Stimulated activated CD4-positive, alpha-beta T cell treated with anti-CD3 and anti-CD28 coated beads, Interleukin-12 subunit alpha, Interleukin-12 subunit beta, amount 100 ng/mL, for 24 hours (primary cell): ENCODE measurements at places on chromosomes 7 and 10.

- no peak for DNase-seq
Observed at GRCh38 chr10:87816163-87816897, 1.7 kb downstream of the ATAD1 start.

- DNase-seq: no peak
Observed at GRCh38 chr10:29535012-29535777, 99.6 kb downstream of the SVIL start.

DNA sequence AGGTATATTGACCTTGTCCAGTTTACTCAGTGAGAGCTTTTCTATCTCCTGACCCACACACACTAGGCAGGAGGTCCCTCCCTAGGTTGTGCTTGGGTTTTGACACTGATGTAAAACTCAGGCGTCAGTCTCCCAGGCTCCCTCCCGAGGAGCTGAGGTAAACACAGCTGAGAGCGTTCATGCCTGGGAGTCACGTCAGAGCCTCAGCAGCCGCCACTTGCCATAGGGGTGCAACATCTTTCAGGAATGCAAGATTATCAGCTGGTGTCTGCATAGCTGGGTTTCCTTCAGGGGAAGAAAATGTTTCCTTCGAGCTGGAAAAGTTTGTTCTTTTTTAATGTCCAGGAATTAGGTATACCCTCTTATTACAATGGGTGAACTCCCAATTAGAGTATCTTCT is 70.6 kb downstream of the FGFR2 start:
- DNase-seq: no peak

DNA sequence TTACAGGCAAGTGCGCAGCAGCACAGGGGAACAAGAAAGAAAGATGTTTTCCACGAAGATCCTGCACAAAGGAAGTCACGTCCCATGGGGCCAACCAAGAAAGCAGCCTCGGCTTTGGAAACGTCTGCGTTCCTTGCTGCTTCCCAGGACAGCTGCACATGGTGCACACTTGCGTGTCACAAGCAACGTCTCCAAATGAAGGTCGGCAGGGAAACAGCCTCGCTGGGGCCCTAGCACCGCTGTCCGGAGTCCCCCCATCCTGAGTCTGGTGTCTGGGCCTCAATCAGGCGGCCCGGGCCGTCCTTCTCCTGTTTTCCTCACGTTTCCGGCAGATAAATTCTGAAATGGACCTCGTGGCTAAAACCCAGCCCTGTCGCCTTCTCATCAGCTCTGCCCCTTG is 206.2 kb downstream of the DIP2C start:
- no peak for DNase-seq

DNA sequence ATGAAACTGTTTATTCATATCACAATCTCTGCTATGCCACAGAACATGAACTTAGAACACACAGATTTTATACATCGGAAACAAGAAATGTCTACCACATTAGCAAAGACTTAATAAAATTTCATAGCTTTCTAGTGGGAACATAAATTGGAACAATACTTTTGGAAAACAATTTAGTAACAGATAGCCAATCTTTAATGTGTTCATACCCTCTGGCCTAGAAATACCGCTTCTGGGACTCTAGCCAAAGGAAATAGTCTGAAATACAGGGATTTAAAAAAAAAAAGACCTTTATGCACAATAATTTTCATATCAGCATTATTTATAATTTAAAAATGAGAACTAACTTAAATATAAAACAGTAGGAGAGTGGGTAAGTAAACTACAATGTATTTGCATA is 168.5 kb downstream of the PLXNA4 start:
- no peak for DNase-seq

DNA sequence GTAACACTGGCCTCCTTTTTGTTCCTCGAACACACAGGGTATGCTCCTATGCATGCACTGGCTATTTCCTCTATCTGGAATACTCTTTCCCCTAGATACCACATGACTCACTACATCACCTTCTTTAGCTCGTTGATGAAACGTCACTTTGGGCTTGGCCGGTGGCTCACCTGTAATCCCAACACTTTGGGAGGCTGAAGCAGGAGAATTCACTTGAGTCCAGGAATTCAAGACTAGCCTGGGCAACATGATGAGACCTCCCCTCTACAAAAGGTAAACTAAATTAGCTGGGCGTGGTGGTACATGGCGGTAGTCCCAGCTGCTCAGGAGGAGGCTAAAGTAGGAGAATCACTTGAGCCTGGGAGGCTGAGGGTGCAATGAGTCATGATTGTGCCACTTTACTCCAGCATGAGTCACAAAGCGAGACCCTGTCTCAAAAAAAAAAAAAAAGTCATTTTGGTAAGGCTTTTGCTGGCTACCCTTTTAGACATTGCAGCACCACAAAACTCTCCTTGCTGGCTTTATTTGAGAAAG is 14.5 kb downstream of the ANKIB1 start:
- no peak for DNase-seq

DNA sequence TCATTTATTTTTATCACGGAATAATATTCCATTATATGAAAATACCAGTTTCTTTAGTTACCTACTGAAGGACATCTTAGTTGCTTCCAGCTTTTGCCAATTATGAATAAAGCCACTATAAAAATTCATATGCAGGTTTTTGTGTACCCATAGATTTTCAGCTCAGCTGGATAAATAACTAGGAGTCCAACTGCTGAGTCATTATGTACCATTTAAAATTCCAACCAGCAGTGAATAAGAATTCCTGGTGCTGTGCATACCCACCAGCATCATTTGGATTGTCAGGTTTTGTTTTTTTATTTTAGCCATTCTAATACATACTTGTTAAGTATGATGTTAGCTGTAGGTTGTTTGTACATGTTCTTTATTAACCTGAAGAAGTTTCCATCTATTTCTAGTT is 14.5 kb downstream of the FAM24B start:
- no peak for DNase-seq

GRCh38 chr7:120123528-120123927 is 149.4 kb upstream of the KCND2 start:
- DNase-seq: no peak
